ENCODE measurements at places on chromosomes 11 and 22.

DNA sequence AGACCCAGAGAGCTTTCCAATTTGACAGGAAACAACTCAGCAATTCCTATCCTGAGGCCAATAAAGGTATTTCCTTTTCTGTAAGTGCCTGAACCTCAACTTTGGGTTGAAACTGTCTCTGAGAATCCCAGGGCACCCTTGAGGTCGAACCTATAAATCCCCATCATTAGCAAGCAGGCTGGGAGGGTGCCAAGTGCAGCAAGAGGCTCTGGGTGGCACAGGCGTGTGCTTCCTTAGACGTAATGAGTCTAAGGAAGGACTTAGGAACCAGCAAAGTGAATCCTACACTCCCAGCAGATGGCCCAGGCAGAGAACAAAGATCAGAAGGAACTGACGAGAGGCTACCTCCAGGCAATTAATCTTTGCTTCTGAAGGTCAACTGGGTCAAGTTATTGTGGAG is 234.3 kb upstream of the NARS2 start:
- no peak for DNase-seq

- DNase-seq: peak; percentile 12
These were observed 37.2 kb upstream of the TH start for GRCh38 chr11:2208691-2209369.

GRCh38 chr22:32775957-32776356 is 25.5 kb upstream of the TIMP3 start:
- no peak for DNase-seq

DNA sequence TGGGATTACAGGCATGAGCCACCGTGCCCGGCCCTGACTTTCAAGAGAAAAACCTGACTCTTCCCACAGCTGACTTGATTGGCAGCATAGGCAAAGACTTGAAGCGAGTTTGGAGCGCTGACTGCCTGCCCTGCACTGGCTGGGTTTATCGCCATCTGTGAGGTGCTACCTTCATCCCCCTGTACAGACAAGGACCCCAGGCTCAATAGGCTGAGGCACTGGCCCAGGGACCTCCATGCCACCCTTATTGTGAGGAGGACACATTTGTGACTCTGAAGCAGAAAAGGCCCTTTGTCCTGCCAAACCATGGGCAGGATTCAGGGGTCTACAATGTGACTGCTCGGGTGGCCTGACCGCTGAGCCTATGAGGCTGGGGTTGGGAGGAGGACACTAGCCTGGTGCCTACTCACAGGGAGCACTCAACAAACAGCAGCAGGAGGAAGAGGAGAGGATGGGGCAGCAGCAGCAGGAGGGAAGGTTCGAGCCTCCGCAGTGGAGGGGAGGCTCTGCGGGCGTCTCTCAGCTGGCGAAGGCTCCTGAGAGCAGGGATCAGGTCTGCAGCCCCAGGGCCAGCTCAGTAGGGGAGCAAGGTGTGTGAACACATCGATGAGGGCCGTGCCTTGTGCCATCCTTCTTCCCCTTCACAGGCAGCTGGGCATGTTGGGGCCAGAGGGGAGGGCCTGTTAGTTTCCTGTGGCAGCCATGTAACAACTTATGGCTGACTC is 72.9 kb upstream of the WNT7B start:
- no peak for DNase-seq

GRCh38 chr22:36465232-36466021 is 16.0 kb downstream of the TXN2 start:
- DNase-seq: no peak

GRCh38 chr11:111476956-111477355 is 35.2 kb downstream of the BTG4 start:
- DNase-seq: no peak

Data from activated T-cell treated with anti-CD3 and anti-CD28 coated beads, Interleukin-2, amount 50 U/mL, for 48 hours (primary cell).